ENCODE measurements at places on chromosomes 13 and 19. TPM values are rescaled to one million over a fixed set of nuclear protein-coding genes. Genes with fewer than 3 reads are reported as not detected.
A peak's percentile ranks its signal among the peaks of the same experiment; 100 is the strongest.

DNA sequence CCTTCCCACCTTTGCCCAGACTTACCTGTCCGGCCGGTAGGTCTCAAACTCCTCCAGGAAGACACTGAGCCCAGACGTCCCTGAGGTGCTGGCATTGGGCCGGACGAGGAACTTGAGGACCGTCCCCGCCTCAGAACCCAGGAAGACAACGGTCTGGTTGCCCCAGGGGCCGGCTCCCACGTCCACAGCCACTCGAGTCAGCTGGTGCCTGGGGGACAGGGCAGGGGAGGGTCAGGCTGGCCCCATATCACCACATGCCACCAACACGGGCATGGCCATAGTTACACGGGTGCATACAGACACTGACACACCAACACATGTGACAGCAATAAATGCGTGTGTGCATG lies 8.4 kb upstream of the LRG1 start:
- peak; percentile 2 for DNase-seq

Gene SMIM44
- polyA plus RNA-seq = not detected

- no peak for DNase-seq
These were observed 15.0 kb downstream of the VWA8 start for GRCh38 chr13:41945926-41946325.

GRCh38 chr19:52101866-52102562 lies 6.4 kb upstream of the ZNF841 start:
- DNase-seq = no peak

Gene TMEM145
- polyA plus RNA-seq = 0.58 TPM

GRCh38 chr19:2164020-2164998 lies 576 bp downstream of the DOT1L start:
- DNase-seq = peak; percentile 57

DNA sequence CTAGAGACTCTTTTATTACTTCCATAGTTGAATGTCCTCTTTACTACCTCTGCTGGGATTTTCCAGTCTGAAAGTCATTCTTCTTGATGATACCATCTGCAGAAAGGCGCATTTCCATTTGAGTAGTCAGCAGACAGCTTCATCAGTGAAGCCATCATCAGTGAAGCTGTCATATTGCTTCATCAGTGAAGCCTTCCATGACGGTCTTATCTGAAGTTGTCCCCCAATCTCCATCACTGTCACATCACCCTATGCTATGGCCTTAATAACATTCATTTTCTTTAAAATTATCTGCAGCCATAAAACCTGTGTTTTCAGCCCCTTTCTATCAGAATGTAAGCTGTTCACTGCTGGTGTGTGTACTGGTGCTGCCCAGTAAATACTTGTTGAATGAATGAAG lies 151.6 kb downstream of the B3GLCT start:
- no peak for DNase-seq

DNA sequence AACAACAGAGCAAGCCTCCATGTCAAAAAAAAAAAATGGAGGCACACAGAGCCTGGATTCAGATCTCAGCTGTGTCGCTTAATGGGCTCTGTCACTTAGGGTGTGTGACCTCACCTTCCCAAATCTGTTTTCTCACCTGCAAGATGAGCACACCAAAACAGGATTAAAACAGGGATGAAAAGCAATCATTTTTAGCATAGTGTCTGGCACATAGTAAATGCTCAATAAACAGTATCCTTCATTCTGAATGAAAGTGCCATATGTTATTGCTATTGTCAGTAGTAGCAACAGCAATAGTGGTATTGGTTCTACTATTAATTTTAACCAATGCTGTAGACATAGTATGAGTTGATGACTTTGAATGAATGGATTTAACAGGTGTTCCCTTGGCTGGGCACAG lies 23.3 kb downstream of the SAMD4B start:
- DNase-seq = no peak

- no peak for DNase-seq
These were observed 301.1 kb downstream of the FGF9 start for GRCh38 chr13:21971662-21972621.

- no peak for DNase-seq
These were observed 1.7 kb upstream of the PLEKHG2 start for GRCh38 chr19:39410831-39411080.

GRCh38 chr13:28161370-28161769 lies 23.0 kb downstream of the PAN3 start:
- peak; percentile 71 for DNase-seq

- DNase-seq = no peak
These were observed 77.0 kb downstream of the ZNF536 start for GRCh38 chr19:30449078-30449590.

DNA sequence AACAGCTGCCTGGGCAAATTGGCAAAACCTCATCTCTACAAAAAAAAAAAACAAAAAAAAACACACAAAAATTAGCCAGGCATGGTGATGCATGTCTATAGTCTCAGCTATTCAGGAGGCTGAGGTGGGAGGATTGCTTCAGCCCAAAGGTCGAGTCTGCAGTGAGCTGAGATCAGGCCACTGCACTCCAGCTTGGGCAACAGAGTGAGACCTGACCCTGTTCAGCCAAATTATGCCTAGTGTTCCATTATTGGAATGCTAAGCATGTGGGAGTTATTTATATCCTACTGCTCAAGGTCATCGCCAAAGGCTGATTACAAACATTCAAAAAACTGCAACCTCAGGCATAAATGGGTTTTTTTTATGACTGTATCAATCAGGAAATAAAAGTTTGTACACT lies 1251.0 kb upstream of the PCDH9 start:
- DNase-seq = no peak

DNA sequence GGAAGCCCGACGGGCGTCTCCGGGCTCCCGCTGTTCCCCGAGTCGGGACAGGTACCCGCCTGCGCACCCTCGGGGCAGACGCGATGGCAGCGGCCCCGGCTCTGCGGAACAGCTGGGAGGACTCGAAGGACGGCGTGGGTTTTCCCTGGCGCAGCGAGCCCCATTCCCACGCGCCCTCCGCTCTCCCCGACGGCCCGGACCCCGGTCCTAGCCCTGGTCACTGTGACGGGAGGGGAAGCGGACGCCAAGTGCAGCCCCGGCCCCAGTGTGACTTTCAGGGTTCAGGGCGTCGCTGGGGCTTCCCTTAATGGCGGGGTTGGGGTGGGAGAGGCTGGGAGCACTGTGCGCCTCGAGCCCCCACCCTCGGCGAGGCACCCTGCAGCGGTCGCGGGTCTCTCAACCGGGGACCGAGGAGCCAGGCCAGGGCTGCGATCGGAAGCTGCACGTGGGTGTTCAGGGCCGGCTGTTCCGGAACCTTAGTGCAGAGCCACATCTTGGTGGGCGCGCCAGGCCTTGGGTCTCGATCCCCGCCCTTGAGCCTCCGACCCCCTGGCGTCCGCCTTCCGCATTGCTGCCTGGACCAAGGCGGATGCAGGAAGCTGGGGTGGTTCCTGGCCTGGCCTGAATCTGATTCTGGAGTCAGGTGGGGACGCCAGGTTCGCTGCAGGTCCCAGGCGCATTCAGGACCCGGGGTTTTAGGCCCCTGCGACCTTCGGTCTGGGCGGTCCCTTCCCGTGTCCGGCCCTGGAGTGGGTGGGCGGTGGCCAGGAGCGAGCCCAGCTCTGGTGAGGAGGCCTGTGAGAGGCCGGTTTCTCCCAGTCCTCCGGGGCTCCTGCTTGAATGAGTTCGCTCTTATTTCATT lies 3.5 kb downstream of the LGALS7B start:
- no peak for DNase-seq

GRCh38 chr13:112074139-112074865 lies 7.4 kb downstream of the SOX1 start:
- DNase-seq = no peak

DNA sequence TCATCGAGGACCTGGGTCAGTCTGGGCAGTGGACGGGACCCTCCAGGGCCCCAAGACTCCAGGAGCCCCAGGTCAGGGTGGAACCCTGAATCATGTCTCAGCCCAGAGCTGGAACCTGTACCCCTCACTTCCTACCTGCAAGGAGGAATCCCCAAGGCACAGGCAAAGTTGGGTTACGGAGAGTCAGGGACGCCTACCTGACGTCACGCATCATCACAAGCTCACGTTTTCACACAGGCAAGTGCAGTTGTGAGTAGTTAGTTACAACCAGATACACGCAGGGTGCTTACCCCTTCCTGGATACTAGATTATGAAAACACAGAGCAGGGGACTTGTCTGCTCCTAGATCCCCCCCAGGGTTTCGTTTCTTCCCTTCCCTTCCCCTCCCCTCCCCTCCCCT lies 1.9 kb downstream of the RETN start:
- DNase-seq = no peak

GRCh38 chr13:105247830-105248229 lies 1287.6 kb downstream of the EFNB2 start:
- DNase-seq = no peak

DNA sequence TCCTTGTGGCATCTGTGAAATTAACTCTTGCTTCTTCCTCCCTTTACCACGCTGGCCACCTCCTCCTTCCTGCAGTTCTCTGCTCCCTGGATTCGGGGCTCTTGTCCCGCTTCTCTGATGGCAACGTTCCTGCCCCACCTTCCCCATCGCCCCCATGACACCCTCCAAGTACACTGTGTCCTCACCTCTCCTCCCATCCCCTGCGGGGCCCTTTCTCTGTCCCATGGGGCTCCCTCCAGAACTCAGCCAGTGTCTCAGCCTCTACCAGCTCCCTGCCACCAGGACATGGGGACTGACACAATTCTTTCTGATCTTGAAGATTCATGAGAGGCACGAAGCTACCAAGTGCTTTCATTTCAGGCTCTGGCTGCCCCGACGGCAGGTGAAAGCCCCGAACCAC lies 9.1 kb downstream of the CARS2 start:
- DNase-seq = no peak

- no peak for DNase-seq
These were observed 68.2 kb downstream of the LMO7 start for GRCh38 chr13:75704194-75704926.

Gene ZNF221
- 1.1 TPM for polyA plus RNA-seq

Gene BRME1
- 3.2 TPM for polyA plus RNA-seq

GRCh38 chr19:4376991-4377781 lies 23.2 kb downstream of the SH3GL1 start:
- DNase-seq = no peak

- no peak for DNase-seq
These were observed 299.2 kb upstream of the DACH1 start for GRCh38 chr13:72166102-72166650.

DNA sequence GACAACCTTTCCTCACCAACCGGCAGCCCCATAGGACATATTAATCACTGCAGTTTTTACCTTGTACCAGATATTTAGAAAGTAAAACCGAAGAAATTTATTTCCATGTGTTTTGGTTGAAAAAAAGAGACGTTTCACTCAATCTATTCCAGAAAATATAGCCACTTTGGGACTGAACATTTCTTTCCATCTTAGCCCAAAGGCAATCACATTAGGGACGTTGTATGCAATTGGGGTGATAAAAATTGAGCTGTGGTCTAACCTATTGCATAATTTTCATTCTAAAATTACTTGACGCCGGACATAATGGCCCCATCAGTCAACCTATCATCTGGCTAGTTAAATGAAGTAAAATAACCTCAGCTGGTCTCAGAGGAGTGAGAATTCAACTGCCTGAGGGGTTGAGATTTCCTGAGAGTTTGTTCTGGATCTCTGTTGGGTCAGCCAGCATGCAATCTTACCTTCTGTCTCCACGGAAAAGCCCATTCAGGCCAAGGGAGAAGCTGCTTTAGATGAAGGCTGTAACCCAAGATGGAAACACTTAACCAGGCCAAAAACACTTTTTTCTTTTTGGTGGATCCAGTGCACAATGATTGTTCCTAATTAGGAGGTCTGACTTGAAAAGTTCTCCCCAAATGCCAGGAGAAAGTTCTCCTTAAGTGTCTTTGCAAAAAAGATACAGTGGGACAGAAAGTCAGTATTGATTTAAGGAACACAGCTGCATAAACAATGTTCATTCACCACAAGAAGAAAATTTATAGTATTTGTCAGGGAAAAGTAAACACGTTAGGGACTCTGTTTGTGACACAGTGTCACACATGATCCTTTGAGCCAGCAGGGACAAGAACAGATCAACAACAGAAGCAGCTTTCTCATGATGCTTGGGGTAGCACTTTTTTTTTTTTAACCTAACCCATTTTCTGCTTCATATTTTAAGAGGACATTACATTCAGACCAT lies 34.1 kb downstream of the DLEU7 start:
- DNase-seq = no peak

Gene ZNF146
- 46.4 TPM for polyA plus RNA-seq

Gene PODNL1
- 3.3 TPM for polyA plus RNA-seq

DNA sequence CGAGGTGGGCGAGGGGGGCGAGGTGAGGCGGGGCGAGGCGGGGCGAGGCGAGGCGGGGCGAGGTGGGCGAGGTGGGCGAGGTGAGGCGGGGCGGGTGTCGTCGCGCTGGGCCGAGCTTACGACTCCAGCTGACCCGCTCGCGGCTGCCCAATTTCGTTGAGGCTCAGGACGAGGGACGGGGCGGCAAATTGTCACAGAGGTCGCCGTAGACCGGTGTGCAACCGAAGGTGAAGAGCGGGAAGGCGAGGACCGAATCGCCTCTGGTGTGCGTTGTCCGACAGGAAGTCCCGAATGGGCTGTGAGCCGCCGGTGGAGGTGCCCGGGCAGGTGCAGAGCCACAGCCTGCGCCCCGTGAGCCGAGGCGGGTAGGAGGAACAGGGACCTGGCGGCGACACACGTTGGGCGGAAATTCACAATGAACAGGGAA lies at the start of gene LACC1:
TSS of gene LACC1 (plus strand) at position 150 of the 427 bp plus-strand sequence. CDS start 1,082 bp downstream, outside the sequence.
- no peak for DNase-seq

DNA sequence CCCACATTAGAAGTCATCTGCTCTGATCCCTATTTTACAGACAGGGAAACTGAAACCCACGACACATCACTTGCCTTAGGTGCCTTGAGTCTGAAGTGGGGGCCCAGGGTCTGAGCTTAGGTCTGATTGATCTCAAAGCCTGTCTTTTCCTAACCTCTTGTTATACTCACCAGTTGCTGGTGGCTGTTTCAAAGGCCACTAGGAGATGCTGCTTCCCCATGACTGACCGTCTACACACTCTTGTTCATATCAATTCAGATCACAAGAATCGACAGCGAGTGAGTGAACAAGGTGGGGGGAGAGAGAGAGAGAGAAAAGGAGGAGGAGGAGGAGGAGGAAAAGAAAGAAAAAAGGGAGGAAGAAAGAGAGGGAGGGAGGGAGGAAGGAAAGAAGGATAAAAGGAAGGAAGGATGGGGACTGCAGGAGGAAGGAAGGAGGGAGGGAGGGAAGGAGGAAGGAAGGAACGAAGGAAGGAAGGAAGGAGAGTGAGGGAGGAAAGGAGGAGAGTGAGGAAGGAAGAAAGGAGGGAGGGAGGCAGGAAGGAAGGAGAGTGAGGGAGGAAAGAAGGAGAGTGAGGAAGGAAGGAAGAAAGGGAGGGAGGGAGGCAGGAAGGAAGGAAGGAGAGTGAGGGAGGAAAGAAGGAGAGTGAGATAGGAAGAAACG lies 3.3 kb downstream of the OR10H1 start:
- DNase-seq = no peak

Gene SPRED3
- polyA plus RNA-seq = 2.3 TPM

Gene C19orf73
- 2.7 TPM for polyA plus RNA-seq

GRCh38 chr19:10230173-10230860 lies 814 bp downstream of the S1PR2 start:
- peak; percentile 67 for DNase-seq

Gene KLF16
- 14.3 TPM for polyA plus RNA-seq

Gene SIGLEC14
- 0.15 TPM for polyA plus RNA-seq

- DNase-seq = peak; percentile 83
These were observed 2.9 kb downstream of the RXFP2 start for GRCh38 chr13:31742097-31742734.

GRCh38 chr13:75763512-75763911 lies 127.4 kb downstream of the LMO7 start:
- DNase-seq = no peak

Measured in hepatocyte (in vitro differentiated cells).